ENCODE measurements at places on chromosomes 7 and 10.

- DNase-seq = no peak
Observed at GRCh38 chr10:111082102-111082975, 5.5 kb downstream of the ADRA2A start.

DNA sequence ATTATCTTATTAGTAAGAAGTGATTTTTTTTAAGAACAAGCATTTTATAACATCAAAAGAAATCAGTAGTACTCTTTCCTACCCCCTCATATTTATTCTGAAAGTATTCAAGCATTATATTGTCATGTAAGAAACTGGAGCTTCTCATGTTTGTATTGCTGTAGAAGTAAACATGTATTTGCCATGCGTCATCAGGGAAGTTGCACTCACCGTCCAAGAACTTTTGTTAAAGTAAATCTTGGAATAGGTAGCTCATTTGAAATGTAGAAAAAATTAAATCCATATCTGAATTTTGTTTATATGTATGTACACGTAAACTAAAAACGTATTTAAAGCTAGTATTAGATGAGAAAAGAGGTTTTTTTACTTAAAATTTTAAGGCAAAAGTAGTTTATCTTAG is 96.8 kb downstream of the PTEN start:
- no peak for DNase-seq

DNA sequence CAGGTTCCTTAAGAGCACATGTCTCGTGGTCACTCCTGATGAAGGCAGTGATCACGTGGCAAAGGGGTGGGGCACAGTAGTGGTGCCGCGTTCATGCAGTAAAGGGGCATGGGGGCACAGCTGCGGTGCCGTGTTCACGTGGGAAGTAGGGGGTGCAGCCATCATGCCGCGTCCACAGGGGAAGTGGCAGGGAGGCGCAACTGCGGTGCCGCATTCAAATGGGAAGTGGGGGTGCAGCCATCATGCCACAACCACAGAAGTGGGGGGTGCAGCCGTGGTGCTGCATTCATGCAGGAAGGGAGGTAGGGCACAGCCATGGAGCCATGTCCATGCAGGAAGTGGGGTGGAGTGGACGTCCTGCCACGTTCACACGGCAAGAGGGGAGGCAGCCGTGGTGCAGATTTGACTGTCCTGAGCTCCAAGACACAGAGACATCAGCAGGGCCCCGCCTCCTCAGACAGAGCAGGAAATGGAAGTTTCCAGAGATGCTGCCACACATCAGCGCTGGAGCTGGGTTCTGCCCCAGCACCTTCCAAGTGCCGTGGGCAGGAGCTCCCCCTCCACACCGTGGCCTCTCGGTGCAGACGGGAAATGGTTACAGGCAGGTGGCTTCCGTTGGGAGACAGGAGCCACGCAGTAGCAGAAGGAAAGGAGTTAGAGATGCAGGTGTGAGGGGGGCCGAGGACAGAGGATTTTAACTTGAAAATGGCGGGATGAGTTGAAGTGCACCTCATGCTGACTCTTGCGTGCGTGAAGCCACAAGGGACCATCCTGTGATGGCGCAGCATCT is 95.0 kb upstream of the DDC start:
- no peak for DNase-seq

DNA sequence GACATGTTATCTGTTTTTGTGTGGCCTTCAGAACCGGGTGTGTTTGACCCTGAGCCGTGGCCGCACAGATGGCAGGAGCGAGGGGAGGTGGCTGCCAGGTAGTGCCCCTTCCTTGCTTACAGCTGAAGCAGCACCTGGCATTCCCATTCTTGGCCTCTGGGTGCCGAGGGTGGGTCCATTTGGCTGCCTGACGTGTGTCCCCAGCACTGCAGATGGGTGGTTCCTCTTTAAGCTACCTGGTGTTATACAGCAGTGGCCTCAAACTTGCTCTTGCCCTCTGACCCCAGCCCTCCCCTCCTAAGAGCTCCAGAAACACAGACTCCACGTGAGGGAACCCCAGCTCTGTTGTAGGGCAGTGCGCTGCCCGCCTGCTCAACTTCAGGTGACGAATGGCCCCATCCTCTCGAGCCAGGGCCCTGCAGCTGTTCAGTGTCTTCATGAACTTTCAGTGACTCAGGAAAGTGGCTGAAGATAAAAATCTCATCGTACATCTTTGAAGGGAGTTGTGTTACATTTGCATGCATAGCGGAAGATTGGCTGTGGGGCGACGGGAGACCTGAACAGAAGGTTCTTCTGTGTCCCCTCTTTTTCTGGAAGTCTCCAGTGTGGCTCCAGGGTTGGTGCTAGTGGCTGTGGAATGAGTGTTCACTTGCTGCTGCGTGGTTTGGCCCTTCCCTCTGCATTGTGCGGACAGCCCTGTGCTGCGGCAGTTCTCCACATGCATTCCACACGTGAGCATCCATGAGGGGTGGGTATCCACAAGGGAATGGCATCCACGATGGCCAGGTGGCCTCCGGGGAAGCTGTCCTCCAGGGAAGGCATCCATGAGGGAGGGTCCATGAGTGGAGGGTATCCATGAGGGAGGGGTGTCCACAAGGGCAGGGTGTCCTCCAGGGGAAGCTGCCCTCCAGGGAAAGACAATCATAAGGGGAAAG is 91.6 kb downstream of the INPP5A start:
- DNase-seq = no peak

DNA sequence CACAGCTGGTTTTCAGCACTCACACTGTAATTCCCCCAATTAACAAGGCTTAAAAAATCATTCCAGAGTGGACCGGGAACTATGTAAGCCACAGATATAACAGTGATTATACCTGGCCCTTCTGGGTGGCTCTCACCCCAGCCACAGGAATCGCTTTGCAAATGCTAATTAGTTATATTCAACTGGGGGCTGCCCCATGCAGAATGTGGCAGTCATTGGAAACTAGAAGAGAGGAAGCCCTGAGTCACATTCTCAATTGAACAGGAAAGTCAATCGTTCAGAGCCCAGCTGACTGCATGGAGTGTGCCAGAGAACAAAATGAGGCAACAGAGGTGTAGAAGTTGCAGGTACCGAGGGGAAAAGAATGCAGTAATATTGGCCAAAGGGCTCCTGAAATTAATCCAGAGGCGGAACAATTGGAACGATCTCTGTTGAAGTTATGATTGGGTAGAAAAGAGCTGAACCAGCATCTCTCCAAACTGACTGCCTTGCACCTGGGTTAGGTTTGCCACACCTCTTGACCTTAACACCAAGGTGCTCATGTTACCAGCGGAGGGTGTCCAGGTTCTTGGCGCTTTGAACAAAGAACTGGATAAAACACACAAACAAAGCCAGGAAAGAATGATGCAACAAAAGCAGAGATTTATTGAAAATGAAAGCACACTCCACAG is 909.7 kb upstream of the AUTS2 start:
- DNase-seq = no peak

- DNase-seq = no peak
Observed at GRCh38 chr10:58239561-58240169, 28.0 kb downstream of the IPMK start.

DNA sequence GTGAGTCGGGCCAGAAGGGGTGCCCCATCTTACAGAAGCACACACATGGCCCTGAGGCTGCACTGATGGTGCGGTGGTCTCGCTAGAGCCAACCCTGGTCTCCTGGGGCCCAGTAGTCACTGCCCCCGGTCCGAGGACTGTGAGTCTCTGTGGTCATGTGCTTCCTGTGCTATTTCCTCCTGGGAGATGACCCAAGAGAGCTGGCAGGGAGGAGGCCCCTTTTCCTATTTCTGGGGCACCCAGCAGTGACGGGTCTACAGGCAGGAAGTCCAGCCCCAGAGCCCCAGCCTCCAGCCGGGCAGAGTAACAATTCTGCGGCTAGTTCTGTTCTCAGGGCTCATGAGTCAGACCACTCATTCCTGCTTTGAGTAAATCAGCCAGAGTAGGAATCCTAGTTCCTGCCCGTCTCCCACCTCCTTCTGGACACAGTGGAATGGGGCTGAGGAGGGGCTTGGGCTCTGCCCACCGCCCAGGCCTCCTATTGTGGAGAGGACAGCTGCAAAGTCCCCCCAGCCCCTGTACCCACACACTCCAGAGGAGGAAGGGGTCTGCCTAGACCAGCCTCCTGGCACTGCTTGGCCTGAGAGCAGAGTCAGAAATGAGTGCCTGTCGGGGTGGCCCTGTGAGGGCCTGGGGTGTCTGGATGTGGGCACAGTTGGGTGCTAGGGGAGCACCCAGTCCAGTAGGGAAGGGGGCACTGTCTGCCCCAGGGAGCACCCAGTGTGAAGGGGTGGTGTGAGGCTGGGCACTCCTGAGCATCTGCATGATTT is 80.5 kb upstream of the PPIF start:
- no peak for DNase-seq

GRCh38 chr7:147509035-147509501 is 1081.5 kb upstream of the C7orf33 start:
- no peak for DNase-seq

GRCh38 chr10:31242902-31243301 is 76.1 kb upstream of the ZEB1 start:
- DNase-seq = peak; percentile 36

DNA sequence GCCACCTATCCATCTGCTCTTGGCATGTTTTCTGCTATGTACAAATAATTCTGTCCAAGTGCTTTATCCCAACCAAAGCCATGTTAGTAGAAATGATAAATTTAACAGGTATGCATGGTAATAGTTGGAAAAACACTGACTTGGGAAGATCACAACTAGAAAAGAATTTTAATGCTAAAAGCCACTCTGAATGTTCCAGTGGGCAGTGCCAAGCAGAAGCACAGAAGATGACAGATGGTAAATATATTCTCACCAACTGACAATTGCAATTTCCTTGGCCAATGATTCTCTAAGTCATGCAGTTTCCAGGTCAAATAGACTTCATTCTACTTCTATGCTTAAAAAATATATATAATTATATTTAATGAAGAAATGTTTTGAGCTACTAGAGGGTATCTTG is 83.6 kb upstream of the SEMA3C start:
- no peak for DNase-seq

GRCh38 chr10:124693801-124694416 is 50.3 kb downstream of the FAM53B start:
- DNase-seq = no peak

DNA sequence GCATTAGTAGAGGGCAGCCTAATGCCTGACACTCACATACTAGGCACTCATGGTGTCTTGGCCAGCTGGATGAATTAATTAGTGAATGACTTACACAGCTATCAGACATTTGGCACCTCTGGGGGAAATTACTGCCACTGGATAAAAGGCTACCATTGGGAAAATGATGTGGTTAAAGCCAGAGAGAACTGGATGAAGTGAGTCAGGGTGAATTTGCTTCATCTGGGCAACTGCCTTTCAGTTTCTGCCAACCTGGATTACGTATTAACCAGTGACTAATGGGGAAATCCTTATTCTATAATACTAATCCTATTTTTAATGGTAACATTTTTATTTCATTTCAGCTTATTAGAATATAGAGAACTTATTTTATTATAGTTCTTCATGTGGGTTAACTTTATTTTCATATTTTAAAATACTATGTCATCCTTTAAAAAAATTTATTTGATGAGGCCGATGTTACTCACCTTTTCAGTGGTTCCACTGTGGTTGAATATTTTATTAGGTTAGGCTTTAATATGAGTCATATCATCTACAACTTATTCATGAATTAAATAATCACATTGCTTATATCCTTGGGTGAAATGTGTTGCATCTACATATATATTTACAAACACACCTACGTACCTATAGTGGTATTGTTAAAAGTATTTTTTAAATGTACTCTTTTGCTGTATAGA is 85.6 kb upstream of the CAPZA2 start:
- no peak for DNase-seq

- DNase-seq = no peak
Observed at GRCh38 chr10:93293999-93294398, 188.1 kb downstream of the MYOF start.

DNA sequence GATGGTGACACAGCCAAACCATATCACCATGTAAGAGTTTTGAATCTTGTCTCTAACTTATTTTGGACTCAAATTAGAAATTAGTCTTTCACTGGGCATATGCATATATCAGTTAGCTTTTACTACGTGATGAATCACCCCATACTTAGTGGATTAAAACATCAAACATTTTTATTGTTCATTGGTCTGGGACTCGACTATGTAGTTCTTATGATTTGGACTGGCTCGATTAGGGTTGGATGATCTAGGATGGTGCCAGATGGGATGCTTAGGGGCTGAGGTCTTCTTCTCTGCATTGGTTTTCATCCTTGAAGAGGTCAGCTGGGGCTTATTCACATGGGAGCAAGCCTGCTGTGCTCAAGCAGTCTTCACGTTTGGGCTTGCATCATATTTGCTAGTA is 264.9 kb downstream of the EXOC4 start:
- DNase-seq = no peak

DNA sequence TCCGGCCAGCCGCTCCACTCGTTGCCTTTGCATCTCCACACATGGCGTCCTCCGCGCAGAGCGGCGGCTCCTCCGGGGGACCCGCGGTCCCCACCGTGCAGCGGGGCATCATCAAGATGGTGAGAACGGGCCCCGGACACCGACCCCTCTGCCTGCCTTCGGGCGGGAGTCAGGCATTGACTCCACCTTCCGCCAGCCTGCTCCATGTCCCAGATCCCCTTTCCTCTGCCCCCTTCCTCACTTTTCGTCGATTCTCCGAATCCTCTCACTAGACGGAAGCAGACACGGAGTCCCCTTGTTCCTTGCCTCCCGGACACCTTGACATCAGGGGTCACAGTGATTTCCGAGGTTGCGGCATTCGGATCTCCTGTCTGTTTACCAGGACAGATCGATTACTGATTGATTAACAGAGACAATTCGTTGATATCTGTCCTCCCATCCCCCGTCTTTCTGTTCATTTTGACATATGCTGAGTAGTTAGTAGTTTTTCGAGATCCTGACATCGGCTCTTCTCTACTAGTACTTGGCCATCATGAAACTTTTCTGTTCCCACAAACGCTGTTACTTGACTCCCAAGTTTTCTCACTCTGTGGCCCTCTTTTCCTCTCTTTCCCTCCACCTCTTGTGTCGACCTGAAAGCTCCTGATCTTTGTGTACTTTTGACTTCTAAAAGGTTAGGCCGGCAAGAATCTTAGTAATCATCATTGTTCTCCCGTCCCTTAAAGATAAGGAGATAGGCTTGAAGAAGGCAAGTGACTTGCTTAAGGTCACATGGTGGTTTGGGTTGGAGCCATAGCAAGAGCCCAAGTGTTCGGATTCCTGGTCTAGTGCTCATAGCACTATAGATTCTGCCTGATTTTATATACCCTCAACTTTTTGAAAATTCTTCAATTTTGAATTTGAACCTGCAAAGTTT is 597 bp downstream of the SND1 start:
- no peak for DNase-seq

- no peak for DNase-seq
Observed at GRCh38 chr7:87935384-87935706, 1.3 kb downstream of the ADAM22 start.

GRCh38 chr7:51802718-51803117 is 486.1 kb upstream of the COBL start:
- DNase-seq = no peak

All from stimulated activated CD4-positive, alpha-beta T cell treated with anti-CD3 and anti-CD28 coated beads, Interleukin-15, amount 100 ng/mL, for 1 hour (primary cell).